Effector memory CD4-positive, alpha-beta T cell (primary cell): ENCODE measurements at places on chromosomes 3 and 15.

DNA sequence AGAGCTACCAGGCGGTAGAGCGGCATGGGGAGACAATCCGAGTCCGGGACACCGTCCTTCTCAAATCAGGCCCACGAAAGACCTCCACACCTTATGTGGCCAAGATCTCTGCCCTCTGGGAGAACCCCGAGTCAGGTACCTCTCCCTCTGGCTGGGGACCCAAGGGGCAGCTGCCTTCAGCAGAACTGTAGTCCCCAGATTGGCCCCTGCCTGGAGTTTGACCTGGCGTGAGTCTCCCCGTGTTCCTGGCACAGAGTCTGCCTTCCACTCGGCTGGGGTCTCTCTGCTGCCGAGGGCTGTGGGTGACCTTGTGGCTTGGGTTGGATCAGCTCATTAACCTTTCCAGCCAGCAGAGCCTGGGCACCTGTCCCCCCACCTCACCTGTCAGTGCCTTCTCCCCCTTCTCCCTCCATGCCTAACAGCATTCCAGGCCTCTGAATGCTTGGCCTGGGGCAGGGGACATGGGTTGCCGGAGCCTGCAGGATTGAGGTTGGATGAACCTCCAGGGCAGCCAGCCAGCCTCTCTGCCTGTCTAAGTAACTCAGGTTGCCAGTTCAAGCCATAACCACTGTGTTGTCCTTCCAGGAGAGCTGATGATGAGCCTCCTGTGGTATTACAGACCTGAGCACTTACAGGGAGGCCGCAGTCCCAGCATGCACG, 6.8 kb upstream of the CHST14 start:
- no peak for DNase-seq

DNA sequence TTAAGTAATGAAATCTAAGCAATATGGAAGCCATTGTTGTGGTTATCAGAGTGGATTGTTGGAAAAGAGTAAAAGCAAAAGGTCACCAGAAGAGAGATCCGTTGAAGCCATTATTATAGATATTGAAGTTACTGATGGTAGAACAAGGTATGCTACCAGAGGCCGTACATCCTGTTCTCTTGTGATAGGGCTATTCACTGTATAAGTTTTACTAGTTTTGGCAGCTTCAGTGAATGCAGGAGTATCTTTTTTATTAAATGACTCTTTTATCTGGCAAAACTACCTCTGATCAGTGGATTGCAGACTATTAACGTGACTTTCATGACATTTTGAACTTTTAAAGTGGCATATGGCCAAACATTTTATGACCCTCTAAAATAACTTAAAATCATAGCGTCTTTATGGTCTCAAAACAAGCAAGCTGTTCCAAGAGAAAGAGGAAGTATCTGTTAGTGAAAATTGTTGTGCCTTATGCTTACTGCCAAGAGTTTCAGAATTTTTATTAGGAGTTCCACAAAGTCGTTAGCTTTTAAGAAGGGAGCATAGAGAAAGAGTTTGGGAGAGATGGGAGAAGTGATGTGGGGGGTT, 102.9 kb downstream of the LRRC49 start:
- no peak for DNase-seq

DNA sequence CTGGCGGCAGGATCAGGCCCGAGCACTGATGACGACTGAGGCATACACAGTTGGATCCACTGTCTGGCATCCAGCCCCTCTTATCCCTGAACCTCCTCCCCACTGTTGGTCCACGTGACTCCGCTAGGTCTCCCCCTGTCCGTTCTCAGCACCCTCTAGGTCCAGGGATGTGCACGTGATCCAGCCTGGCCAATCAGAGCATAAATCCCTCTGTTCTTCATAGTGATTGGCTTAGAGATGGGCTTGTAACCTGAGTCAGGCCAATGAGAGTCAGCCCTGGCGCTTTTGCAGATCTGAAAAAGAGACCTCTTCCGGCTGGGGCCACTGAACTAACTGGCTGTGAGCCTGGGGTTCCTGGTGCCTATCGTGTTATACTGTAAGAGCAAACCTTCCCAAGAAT, 20.5 kb upstream of the IQSEC1 start:
- no peak for DNase-seq

DNA sequence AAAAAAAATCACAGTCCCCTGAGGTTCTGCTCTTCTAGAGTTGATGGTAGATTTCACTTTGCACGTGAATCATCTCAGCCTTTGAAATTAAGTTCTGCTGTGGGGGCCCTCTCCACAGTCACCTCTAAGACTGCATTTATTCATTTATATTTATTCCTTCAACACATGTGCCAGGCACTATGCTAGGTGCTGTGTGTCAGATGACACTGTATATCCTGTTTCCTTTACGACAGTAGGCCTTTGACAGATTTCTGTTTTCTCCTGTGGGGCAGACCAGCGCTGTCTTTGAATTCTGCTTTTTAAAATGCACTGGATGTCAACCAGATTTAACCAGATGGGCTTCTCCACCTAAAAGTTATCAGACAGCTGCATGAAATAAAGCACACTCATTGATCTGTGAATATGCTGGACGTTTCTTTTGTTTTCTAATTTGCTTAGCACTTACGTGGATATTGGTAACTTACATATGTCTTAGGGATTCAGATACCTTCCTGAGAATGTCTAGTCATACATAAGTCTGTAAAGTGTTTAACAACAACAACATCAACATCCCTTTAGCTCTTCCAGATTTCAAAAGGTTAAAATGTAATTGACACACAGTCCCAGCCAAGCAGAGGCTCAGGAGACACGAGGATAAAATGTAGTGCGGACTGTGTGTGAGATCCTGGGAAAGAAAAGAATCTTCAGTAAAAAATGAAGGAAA, 525.5 kb upstream of the MCTP2 start:
- DNase-seq, result no peak

DNA sequence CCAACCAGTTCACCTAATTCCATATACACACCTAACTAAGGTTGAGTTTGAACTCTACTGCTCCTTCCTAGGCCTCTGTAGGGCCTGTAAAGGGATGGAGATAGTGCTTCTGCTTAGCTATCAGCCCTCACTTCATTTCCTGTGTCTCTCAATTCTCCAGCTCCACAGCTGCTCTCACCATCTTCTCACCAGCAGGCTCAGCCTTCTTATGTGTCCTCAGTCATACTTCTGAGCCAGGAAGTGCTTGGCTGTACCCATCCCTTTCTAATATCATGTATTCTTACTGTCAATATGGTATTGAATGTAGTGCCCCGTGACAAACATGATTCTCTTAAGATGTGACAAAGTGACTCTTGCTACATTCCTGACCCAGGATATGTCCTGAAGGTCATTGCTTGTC, 116.9 kb downstream of the SLC9A9 start:
- DNase-seq, result no peak

DNA sequence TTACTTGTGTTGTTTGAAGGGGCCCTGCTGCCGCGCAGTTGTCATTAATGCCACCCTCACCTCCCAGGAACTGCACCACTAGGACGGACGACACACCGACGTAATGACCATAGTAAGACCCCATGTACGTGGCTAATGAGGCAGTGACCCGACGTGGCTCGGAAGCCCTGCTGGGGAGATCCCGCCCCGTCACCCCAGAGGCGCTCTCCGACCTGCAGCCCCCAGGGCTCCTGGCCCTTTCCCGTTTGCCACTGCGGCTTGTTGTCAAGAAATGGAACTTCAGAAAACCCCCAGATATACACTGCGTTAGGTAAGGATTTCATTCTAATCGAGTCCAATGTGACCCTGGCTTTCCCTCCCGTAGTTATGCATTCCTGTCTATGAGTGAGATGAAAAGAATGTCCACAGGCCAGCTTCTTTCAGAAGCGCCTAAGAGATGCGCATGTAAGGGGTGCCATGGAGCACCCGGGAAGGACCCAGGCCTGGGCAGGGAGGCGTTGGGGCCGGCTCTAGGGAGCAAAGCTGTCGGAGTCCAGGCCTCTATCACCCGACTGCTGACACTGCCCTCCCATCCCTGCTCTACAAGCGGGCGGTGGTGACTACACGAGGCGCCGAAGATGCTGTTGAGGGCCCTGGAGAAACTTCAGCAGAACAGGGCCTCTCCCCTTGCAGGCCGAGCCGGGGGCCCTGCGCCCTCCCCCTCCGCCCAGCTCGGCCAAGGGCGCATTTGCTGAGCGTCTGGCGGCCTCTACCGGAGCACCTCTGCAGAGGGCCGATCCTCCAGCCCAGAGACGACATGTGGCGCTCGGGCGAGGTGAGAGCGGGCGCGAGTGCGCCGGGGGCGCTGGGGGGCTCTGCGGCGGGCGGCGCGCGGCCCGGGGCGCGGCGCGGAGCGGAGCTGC, at the start of gene GABRA5:
Gene GABRA5 (plus strand): TSS at position 765 of the 902 bp plus-strand sequence. CDS start 2,187 bp downstream, outside the sequence.
- no peak for DNase-seq

- no peak for DNase-seq
These were observed 18.8 kb downstream of the BCL2L10 start for GRCh38 chr15:52093539-52094510.

GRCh38 chr3:139940622-139941021, 5.6 kb downstream of the CLSTN2 start:
- DNase-seq, result no peak

DNA sequence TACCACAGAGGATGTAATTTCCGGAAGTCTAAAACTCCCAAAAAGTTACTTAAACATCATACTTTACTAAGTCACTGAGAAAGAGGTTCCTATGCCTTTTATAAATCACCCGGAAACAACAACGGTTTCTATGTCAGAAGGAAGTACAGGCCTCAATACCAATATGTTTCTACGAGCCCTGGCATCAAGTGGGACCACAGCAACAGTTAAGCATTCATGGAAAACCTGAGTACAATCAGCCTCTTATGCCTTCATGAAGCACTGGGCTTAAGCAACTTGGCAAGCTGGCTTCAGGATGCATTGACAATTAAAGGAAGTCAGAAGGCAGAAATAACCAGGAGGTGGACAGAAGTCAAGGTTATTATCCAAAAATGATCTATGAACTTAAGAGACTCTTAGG, 19.1 kb upstream of the B3GNT5 start:
- DNase-seq, result no peak

GRCh38 chr3:11212299-11212608, 58.0 kb downstream of the HRH1 start:
- no peak for DNase-seq

GRCh38 chr15:101652786-101653430, 727 bp upstream of the TM2D3 start:
- DNase-seq, result no peak

DNA sequence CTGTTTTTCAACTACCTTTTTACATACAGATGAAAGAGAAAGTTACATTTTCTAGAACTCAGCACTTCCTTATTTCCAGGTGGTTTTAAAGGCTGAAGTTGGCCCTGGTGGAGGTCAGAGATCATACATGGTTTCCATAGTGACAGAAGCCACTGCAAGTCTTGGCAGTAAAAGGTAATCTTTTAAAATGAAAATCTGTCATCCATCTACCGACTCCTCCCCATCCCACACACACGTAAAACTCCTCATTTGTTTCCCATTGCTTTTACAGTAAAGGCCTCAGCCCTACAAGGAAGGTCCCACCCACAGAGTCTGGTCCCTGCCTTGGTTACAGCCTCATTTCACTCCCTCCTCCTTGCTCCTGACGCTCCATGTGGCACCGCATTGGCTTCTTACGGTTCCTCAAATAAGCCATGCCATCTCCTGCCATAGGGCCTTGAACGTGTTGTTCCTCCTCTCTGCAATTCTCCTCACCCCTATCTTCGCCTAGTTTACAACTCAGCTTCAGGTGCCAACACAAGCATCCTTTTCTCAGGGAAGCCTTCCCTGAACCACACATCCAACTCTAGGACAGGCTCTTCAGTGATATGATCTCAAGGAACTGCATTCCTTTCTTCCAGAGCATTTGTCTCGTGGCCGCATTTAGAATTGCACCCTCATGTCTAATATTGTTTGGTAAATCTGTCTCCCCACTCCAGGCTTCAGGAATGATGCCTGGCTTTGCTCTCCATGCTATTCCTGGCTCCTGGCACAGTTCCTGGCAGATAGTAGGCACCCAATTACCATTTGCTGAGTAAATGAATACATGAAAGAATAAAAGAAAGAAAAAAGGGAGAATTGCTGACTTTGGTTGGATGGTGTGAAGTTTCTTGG, 2.6 kb downstream of the CYP19A1 start:
- DNase-seq, result no peak

GRCh38 chr15:63950911-63951481, 95.3 kb downstream of the DAPK2 start:
- DNase-seq, result no peak

DNA sequence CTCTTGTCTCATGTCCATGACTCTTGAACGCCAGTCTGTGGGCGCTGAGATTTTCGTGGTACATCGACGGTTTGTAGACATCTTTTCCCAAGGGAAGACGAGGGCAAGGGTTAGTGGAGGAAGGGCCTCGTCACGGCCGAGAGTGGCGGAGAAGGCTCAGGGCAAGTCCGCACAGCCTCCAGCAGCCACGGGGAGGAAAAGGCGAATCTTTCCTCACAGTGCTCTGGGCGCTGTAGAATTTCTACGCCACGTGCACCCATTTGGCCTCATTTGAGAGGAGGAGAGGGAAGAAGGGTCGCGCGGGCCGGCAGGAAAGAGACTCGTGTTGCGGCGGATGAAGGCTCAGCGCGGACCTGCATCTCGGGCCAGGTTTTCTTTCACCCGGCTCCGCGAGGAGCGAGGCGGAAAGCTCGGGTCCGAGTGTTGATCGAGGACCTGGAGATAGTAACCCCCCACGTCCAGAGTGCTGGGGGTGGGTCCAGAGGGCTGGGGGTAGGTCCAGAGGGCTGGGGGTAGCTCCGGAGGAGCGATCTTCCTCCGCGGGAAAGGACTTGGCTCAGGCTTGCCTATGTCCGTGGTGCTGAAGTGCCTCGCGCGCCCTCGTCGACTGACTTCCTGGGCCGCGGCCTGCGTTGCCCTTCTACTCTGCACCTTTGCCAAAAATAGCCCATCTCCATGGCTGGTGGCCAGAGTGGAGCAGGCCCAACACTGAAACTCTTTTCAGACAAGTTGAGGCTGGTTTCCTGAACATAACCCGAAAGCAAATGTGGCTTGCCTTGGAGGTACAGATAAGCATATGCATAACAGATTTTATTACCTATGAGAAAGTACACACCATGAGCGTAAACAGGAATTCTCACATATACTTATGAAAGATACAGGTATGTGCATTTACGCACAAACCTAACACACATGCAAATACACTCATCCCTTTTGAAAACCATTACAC, 1.1 kb downstream of the SLC35G2 start:
- DNase-seq, result no peak

DNA sequence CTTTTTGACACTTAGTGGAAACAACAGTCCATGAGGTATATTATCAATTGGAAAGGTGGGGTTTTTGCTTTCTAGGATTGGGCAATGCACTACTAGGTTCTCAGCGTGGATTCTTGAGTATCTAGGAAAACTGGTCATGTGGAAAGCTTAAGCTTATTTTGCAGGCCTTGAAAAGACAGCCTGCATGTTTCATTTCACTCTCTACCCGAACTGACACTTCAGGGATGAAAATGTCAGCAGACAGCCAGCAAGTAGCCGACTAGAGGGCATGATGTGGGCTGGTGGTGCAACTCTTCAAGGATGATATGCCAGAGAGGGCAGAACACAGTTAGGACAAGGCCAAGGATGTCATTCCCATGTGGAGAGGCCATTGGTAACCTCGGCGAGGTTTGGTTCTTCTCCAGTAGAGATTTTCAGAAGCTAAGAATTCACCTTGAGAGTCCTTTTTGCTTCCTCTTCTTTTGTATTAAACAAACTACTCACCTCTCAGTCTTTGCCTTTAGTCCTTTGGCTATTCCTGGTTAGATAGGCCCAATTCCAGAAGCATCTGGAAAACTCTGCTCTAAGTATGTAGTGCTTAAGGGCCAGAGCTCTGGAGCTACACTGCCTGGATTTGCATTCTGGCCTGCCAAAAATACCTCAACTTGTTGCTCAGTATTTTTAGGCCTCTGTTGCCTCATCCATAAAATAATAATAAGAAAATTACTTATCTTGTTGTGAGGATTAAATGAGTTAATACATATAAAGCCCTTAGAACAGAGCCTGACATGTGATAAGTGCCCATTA, 17.9 kb downstream of the LPP start:
- DNase-seq, result no peak
